ENCODE measurements at places on chromosomes 16 and 17.

DNA sequence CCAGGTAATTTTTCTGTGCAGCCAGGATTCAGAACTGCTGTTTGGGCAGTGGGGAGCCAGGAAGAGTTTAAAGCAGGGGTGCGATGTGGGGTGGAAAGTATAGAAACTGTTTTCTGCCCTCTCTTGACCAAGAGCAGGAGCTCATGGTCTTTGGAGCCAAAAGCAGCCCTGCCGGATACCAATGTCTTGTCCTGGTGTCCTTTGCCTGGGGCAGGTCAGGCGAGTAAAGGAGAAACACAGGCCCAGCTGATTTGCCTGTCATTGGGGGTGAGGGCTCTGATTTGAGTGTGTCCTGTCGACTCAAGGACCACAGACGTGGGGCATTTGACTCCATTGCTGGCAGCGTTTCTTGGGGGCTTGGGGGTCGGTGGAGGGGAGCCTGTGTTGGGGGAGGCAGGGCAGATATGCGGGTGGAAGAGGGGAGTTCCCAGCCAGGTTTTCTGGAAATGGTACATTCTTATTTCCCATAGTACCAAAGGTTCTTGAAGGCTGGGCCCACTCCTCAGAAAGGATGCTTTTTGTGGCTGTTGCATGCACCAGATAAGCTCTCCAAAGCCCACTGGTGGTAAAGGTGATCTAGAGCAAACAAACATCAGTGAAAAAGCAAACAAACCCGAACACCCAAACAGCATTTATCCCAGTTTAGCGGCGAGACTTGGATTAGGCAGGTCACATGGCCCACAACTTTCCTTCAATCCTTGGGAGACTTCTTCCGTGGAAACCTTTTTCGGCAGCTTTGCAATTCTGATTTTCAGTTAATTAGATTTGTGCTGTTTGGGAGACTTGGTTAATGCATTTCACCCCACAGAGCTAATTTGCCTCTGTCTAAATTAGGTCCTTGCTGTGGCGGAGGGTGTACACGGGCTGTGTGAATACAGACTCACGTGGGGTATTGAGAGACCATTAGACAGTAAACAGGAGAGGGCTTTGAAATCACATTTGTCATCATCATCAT, 59.0 kb downstream of the MSI2 start:
- peak; percentile 44 for DNase-seq

DNA sequence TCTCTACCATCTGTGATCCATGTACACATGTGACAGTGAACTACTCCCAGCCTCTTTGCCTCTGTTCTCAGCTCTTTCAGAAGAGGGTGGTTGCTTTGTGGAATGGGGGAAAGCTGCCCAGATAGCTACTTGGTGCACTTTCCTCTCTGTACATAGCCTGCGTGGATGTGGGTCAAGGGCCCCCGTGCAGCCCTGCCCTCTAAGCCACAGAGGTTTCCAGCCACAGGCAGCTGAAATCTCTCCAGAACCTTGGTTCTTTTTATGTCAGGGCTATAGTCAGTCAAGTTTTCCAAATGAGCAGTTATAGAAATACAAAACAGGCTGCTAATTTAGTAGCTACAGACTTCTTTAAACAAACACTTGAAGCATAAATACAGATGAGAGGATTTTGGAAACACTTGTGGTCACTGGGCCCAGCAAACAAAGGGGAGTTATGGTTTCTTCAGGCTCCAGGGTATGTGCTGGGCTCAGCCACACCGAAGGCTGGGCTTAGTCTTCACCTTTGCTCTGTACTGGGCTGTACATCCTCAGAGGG, 199.7 kb upstream of the ASIC2 start:
- no peak for DNase-seq

GRCh38 chr16:11402745-11403533, 57.7 kb downstream of the RMI2 start:
- no peak for DNase-seq

GRCh38 chr16:77085981-77086380, 105.0 kb upstream of the MON1B start:
- DNase-seq: no peak

GRCh38 chr16:54180421-54181359, 105.9 kb downstream of the IRX3 start:
- no peak for DNase-seq

- no peak for DNase-seq
These were observed 5.1 kb upstream of the NT5M start for GRCh38 chr17:17298108-17298507.

DNA sequence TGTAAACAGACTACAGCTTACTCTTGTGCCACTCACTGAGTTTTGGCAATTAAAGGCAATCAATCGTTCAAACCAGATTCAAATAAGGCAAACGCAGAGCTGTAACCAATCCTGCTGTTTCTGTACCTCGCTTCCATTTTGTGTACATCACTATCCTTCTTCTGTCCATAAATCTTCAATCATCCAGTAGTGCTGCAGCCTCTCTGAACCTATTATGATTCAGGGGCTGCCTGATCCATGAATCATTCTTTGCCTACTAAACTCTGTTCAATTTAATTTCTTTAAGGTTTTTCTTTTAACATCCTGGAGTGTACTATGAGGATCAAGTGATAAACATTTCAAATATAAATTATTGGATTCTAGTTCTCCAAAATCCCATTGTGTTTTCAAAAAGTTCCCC, 93.9 kb downstream of the CEP112 start:
- no peak for DNase-seq

- no peak for DNase-seq
These were observed 64.1 kb upstream of the CACNG4 start for GRCh38 chr17:66900126-66901010.

GRCh38 chr17:39240631-39241030, 14.9 kb upstream of the STAC2 start:
- DNase-seq: no peak
